AG08395 (cell line): ENCODE measurements at places on chromosomes 7 and 10.
A peak's percentile ranks its signal among the peaks of the same experiment; 100 is the strongest.

DNA sequence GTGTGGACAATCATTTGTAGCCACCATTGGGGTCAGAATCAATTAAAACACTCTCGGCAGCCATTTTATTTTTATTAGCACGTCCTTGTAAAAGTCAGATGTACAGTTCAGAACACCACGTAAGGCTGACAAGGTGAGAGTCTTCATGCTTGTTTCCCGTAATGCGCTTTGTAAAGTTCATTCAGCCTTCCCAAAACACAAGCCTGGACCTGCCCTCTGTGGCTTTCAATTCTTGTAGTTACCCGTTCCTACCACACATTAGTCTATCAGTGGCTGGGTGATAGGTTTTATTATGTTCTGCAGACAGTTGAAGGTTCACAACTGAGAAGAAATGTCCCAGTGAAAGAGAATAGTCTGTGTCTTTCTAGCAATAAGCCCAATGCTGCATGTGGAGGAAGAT, 35.4 kb downstream of the GAD2 start:
- DNase-seq = no peak

GRCh38 chr7:21013765-21014539, 227.3 kb upstream of the SP8 start:
- no peak for DNase-seq

GRCh38 chr7:23022258-23022769, 8.4 kb upstream of the HYCC1 start:
- peak; percentile 22 for DNase-seq

DNA sequence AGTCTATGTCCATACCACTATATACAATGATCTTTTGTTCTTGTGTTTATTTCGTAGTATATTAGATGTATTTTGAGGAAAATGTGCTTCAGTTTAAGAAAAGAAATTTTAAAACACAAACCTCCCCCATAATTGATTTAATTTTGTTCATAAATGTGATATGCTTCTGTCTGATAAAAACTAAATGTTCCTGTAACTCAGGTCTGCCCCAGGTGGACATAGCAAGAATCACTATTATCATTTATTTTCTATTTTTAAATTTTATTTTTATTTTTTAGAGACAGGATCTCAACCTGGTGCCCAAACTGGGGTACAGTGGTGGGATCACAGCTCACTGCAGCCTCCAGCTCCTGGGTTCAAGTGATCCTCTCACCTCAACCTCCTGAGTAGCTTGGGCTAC, 43.2 kb downstream of the BEND7 start:
- DNase-seq = peak; percentile 33
